Activated naive CD4-positive, alpha-beta T cell treated with anti-CD3 and anti-CD28 coated beads, Interleukin-2, amount 50 U/mL, for 72 hours (primary cell): ENCODE measurements at places on chromosomes 3 and 15.

- peak; percentile 42 for DNase-seq
Observed at GRCh38 chr3:30657914-30658313, 51.5 kb downstream of the TGFBR2 start.

- DNase-seq, result no peak
Observed at GRCh38 chr3:9384141-9384828, 13.1 kb upstream of the SETD5 start.

- DNase-seq, result no peak
Observed at GRCh38 chr15:66169625-66170024, 83.9 kb downstream of the MEGF11 start.

DNA sequence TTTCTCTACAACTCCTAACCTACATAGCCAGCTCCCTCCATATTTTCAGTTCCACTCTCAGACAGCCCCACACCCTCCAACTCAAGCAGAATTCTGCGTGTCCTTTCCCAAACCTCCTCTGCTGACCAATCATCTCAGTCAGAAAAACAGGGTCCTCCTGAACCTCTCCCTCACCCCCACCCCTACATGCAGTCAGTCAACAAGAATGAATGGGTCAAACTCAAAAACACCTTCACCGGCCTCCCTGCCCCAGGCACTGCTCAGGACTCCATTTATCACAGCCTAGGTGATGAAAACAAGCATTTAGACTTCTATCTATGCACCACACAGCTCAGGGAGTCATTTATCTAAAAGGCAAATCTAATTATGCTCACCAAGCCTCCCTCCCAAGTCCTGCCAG, 32.4 kb downstream of the MYL3 start:
- DNase-seq, result no peak

DNA sequence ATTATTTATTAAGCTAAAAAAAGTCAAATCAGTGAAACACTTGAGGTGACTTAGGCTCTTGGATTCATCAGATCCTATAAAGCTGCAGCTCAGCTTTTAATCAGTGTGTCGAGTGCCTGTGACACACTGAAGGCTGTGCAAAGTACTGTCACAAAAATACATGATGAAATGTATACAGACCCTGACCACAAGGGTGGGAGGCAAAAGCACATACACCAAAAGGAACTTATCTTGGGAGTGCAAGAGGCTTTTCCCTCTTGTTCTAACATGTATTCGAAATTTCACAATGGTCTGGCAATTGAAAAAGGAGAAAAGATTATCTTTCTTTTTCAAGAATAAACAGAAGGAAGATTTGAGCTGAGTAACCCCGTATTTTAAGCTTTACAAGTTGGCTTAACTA, 35.9 kb downstream of the VGLL4 start:
- DNase-seq, result no peak

GRCh38 chr15:31049111-31049510, 52.4 kb downstream of the TRPM1 start:
- DNase-seq, result no peak

DNA sequence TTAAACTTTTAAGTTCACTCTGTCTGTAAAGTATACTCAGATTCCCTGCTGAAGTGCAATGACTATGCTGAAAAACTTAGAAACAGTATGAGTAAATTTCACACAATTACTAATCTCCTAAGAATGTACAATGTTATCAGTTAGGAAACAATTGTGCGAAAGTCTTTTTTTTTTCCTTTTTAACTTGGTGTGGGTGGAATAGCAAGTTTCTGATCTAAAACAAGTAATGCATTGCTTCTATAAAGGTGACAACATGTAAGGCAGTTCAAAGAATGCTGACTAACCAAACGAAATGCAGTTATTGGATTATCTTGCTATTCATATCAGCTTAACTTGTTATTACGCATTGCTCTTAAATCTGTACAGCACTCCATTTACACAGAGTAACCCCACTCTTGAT, 19.3 kb upstream of the SLC12A8 start:
- no peak for DNase-seq

- DNase-seq, result no peak
Observed at GRCh38 chr3:73107676-73108187, 46.3 kb downstream of the EBLN2 start.

GRCh38 chr3:115688418-115688817, 65.1 kb downstream of the GAP43 start:
- no peak for DNase-seq

DNA sequence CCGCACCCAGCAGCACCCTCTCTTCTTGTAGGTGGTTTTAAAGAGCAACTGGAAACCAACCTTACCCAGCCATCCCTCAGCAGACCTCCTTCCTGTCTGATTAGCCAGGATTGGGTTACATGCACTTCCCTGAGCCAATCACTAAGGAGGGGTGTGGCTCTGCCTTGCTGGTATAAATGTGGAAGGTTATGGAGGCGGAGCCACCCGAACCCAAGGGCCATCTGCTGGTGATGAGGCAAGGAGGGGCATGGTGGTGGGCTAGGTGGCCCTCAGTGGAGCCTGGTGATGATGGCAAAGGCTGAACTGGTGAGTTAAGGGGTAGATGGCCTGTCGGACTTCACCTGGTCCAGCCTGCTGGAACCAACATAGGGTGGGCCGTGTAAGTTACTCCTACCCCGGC, 39.8 kb downstream of the CCDC33 start:
- no peak for DNase-seq

GRCh38 chr3:137242836-137243400, 285.1 kb downstream of the IL20RB start:
- DNase-seq, result no peak

DNA sequence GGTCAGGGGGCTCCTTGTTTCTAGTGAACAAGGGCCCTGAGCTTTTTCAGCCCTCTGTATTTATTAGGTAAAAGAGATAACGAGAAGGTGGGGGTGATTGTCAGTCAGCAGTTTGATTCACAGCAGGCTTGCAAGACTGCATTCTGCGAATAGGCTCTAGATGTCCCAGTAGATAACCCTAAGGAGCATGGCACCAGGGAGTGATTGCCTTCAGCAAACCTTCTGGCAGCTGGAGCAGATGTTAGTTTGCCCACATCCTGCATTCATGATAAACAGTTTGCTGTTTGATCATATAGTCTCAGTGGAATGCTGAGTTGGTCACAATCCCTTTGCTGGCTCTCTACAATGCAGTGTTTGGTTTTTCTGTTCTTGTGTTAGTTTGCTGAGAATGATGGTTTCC, 161.3 kb upstream of the GADL1 start:
- no peak for DNase-seq

GRCh38 chr3:161351330-161351729, 20.0 kb downstream of the SPTSSB start:
- no peak for DNase-seq

DNA sequence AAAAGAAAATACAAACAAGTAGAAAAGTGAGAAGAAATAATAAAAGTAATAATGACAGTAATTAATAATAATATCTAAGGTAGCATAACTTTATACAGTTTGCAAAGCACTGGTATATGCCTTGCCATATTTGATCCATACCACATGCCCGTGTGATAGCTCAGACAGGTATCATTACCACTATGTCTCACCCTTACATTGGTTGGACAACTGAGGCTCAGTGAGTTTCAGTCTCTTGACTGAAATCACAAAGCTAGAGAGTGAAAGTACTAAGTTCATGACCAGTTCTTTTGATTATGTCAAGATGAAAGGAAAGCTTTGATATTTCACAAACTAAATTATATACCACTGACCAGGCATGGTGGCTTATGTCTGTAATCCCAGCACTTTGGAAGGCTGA, 408.9 kb downstream of the GAP43 start:
- no peak for DNase-seq

GRCh38 chr3:192010490-192010889, 549.5 kb downstream of the PYDC2 start:
- no peak for DNase-seq
